ENCODE measurements at places on chromosomes 2 and 18.

- no peak for DNase-seq
Observed at GRCh38 chr2:225337183-225337582, 62.3 kb upstream of the NYAP2 start.

DNA sequence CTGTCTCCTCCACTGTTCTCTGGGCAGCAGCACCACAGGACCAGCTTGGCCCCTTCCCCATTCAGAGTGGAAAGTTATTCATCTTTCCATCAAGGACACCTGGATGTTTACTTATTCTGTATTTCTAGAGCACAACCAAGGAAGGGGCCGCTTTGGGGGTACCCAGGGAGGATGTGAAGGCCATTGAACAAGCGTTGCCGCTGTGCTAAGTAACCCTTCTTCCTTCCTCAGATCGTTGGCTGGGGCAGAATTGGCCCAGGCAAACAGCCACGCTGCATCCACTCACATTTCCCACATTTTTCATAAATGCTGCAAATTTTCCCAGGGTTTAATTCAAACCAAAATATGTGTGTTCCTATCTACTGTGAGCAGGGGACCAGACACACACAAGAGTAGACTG is 76.2 kb upstream of the NPAS2 start:
- DNase-seq: no peak

DNA sequence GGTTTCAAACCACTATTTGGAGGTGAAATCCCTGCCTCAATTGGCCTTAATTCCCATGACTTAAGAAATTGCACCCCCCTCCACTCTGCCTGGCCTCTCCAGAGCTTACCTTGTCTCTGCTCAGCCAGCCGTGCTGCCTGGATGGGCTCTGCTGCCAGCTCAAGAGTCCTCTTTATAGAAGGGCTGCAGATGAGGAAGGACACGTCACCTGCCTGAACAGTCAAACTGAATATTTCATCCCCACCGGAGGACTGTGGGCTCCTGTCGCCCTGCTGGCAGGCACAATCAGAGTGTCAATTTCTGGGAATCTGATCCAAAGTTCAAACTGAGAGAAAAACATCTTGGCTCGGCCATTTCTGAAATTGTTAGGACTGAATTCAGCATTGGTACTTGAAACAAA is at the start of gene OTOS:
TSS of gene OTOS (minus strand) at position 148 of the 400 bp plus-strand sequence. CDS start 332 bp downstream, outside the sequence.
- no peak for DNase-seq

- no peak for DNase-seq
Observed at GRCh38 chr18:54086863-54087262, 137.6 kb downstream of the MBD2 start.

GRCh38 chr18:68033466-68033865 is 516.9 kb upstream of the DSEL start:
- no peak for DNase-seq

Data from LoVo (cell line).